CMK (cell line): ENCODE measurements at places on chromosomes 1 and 21.
A peak's percentile ranks its signal among the peaks of the same experiment; 100 is the strongest.

- no peak for DNase-seq
Measured at GRCh38 chr1:14165371-14165801, 433.1 kb upstream of the KAZN start.

DNA sequence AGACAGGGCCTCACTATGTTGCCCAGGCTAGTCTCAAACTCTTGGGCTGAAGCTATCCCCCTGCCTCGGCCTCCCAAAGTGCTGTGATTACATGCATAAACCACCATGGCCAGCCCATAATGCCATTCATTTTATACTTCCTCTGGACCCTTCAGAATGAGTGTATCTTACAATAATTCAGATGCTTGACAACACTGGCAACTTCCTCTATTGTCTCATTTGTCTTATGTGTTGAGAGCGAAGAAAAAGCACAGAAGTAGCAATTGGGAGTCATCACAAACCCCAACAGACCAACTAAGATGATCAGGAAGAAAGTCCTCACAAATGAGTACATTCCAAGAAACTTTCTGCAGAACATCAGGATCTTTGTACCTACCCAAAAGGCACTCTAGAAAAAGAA lies 191.9 kb downstream of the RERE start:
- no peak for DNase-seq

DNA sequence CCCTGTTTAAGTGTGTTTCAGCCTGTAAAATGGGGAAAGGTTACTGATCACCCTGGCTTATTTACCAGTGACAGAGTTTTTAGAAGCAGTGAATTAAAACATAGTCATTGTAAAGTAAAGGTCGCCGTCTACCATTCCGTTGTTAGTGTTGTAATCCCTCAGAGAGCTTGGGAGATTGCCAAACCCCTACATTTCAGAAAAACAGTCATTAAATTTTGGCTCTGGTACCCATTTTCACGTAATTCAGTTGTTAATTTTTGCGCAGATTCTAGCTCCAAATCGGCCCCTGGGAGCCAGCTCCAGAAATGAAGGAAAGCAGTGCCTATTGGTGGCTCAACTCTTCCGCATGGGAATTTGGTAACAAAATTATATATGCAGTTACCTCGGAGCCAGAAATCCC lies 127.7 kb upstream of the AJAP1 start:
- no peak for DNase-seq

DNA sequence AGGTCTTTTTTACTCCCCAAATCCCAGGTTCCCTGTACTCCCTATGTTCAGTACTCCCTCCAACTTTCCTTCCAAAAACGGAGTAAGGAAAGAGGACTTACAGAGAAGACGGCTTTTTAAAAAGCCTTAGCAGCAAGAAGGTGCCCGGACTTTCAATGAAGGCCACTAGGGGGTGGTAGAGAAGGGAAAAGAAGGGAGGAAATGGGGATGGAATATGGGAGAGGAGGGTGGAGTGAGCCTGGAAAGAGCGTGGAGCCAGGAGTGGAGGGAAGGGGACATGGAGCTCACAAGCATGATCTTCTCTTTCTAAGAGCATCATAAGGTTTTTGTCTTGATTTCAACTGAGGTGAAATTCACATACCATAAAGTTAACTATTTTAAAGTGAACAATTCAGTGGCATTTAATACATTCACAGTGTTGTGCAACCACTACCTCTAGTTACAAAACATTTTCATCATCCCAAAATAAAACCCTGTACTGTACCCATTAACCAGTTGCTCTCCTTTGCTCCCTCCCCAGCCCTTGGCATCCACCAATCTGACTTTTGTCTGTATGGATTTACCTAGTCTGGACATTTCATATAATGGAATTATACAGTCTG lies 129.9 kb downstream of the ZNF281 start:
- no peak for DNase-seq

DNA sequence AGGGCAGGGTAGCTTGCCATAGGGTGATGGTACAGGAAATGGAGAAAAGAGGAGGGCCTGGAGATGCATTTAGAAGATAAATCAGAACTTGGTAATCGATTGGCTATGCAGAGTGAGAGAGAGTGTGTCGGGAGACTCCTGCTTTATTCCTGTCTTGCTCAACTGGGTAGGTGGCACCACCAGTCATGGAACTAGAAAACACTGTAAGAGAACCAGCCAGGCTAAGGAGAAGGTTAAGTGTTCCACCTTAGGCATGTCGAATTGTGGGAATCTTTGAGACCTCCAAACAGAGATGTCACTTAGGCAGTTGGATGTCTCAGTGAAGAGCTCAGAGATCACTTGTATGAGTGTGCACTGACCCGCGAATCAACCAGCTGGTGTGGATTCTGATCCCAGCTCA lies 28.7 kb upstream of the RD3 start:
- DNase-seq: no peak

GRCh38 chr1:236117710-236118109 lies 24.6 kb upstream of the GPR137B start:
- no peak for DNase-seq

DNA sequence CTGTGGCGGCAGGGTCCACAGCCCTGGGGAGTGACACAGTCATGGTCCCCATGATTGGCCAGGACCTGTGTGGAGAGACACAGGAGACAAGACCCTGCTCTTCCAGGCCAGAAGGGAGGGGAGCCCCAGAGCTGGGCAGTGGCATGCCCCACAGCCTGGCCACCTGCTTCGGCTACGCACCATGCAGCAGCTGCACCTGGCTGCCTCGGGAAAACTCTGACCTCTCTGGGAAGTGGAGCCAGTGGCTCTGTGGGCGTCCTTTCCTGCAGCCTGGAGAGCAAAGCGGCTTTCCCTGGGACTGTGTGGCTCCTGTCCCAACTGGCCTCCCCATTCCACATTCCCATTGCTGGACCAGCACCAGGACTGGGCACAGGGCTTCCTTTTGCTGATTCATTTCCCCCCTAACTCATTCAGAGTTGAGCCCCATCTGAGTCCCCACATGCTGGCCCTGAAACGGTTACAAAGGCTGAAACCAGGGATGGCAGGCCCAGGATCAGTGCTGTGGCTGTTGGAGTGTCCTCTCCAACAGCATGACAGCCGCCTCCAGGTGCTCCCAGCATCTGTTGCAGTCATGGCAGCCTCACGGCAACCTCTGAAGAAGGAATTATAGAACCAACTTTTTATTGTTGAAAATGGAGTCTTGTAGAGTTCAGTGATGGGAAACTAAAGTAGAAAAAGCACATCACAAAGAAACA lies 15.0 kb downstream of the OXCT2 start:
- no peak for DNase-seq

DNA sequence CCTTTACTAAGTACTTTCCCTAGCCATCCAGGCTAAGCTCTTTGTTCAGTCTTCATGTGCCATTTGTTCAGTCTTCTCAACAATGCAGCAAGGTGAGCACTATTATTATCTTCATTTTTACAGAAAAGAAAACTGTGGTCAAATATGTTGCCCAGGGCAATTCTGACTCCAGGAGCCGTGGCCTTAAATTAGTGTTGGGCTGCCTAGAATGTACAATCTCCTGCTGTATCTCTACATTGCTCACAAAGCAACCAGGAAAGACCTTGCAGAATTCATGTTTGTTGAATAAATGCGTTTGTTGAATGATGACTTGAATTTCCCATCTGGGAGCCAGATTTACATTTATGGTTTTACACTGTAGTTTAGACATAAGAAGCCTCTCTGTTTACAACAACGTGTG lies 14.2 kb downstream of the CD101 start:
- no peak for DNase-seq

DNA sequence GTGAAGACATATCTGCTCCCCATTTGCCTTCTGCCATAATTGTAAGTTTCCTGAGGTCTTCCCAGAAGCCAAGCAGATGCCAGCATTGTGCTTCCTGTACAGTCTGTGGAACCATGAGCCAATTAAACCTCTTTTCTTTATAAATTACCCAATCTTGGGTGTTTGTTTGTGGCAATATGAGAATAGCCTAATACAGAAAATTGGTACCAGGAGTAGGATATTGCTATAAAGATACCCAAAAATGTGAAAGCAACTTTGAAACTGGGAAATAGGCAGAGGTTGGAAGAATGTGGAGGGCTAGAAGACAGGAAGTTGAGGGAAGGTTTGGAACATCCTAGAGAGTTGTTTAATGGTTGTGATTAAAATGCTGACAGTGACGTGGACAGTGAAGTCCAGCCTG lies 90.8 kb downstream of the HHIPL2 start:
- no peak for DNase-seq

GRCh38 chr21:16476056-16476825 lies 746.5 kb downstream of the USP25 start:
- DNase-seq: no peak

DNA sequence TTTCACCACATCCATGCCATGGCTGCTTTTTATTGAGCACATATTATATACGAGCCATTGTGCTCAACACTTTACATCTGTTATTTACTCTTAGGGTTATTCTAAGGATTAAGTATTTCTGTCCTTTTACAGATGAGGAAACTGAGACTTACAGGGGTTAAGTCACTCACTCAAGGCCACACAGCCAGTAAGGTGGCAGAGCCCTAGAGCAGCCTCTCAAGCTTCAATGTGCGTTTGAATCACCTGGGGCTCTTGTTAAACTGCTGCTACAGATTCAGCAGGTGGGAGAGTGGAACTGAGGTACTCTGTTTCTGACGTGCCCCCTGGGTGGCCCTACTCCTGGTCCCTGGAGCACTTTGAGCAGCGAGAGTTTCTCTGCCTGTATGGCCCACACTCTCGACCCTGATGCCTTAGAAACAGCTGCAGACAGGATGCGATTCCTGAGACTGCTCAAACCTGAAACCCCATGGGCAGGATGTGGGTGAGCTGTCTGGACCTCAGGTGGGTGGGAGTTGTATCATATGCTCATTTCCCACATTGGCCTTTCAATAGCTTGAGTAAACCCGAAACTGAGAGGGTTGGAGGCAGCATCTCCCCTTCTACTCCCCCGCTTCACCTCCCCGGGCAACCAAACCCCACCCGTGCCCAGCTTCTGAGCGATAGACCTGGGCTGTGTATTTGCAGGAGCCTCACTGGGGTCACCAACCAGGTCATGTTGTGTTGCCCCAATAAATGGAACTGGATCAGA lies 59.3 kb downstream of the MAN1C1 start:
- no peak for DNase-seq

DNA sequence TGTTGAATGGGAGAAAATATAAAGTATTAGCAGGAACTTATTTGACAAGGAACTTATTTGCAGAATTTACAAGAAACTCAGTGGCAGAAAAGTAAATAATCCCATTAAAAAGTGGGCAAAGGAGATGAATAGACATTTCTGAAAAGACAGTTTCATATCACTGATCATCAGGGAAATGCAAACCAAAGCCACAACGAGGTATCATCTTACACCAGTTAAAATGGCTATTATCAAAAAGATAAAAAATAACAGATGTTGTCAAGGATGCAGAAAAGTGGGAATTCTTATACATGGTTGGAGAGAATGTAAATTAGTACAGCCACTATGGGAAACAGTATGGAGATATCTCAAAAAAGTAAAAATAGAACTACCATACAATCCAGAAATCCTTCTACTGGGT lies 61.0 kb downstream of the SYT14 start:
- no peak for DNase-seq

GRCh38 chr1:201404722-201405483 lies 5.8 kb upstream of the LAD1 start:
- no peak for DNase-seq

DNA sequence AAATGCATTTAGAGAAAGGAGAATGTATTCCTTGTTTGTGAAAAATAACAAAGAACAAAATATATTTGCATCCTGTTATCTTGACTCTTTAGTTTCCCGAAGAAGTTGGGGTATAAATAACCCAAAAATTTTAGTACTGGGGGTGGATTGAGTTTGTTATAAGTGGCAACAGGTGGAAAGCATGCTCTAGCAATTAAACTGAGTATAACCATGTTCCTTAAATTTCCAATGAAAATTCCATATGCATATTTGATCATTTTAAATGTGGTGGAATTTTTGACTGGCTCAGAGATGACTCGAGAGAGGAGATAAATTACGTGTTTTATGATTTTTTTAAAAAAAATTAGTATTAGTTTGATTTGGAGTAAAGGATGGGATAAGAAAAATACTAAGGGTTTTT lies 348.9 kb downstream of the TGFB2 start:
- no peak for DNase-seq

- no peak for DNase-seq
Measured at GRCh38 chr1:31617916-31618746, 642 bp downstream of the HCRTR1 start.

- DNase-seq: no peak
Measured at GRCh38 chr1:16920951-16921350, 780 bp upstream of the CROCC start.

- peak; percentile 81 for DNase-seq
Measured at GRCh38 chr1:43227143-43227764, 42.5 kb upstream of the TMEM125 start.

DNA sequence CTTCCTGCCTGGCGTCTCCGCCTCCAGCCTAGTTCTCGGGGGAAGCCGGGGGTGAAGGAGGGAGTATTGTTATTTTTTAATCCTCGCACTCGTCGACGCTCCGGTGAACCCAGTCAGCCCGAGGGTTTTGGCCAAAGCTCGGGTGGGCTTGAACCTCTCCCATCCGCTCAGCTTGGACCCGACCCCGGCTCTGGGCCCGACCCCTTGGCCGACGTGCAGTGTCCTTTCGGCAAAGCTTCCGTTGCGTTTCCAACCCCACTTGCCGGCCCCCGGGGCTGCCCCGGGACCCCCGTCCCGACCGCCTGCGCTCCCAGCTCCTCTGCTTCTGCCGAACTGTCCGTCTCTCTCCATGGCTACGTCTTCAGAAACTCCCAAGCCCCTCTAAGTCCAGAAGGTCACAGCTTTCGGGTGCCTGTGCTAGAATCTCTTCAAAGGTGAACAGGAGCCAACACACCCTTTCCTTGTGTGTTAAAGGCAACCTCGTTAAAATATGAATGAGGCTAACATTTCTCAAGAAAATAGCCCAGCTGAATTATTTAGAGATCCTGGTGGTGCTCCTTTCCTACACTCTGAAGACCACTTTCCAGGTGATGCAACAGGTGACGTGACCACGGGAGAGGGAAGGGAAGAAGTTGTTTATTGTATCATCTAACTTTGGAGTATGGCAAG lies 647 bp downstream of the DESI2 start:
- no peak for DNase-seq

GRCh38 chr1:193417945-193418744 lies 231.7 kb upstream of the B3GALT2 start:
- no peak for DNase-seq

DNA sequence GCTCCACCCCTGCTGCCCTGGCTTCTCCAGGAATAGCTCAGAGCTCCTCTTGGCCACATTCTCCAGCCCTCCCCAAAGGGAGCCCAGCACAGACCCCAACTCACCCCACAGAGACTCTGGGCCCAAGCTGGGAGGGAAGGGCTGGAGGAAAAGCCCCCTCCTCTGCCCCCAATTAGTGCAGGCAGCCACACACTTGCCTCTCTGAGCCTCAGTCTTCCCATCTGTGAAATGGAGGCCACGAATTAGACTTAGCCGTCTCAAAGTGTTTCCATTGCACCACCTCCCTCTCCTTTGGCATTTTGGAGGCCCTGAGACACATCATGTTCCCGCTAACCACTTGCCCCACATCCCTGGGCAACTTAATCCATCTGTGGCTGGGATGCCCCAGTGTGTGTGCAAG lies 108.0 kb downstream of the PAX7 start:
- DNase-seq: no peak

- DNase-seq: no peak
Measured at GRCh38 chr1:58438468-58438867, 108.1 kb downstream of the OMA1 start.
